ENCODE measurements at places on chromosomes 13 and 19.

- DNase-seq = no peak
Measured at GRCh38 chr13:43375797-43376465, 352.5 kb downstream of the DNAJC15 start.

DNA sequence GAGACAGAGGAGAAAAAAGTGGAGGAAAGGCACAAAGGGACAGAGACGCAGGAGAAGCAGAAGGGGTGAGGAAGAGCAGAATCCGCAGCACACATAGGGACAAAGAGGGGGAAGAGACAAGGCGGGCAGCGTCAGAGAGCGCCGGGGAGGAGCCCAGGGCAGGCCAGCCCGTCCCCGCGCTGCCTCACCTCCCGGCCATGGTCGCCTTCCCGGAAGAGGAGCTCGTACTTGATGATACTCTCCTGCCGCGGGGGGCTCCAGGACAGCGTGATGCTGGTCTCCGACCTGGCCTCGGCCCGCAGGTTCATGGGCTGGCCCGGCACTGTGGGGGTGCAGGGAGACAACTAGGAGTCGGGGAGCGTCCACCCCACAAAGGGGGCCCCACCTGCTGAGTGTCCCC lies 100.6 kb downstream of the PTPRS start:
- DNase-seq = no peak

- DNase-seq = no peak
Measured at GRCh38 chr13:28476919-28477708, 17.8 kb downstream of the FLT1 start.

GRCh38 chr19:46745521-46746280 lies at the start of gene FKRP:
TSS of gene FKRP (plus strand) at chr19:46746057. CDS start at chr19:46755451, 9,394 bp downstream.
- no peak for DNase-seq

DNA sequence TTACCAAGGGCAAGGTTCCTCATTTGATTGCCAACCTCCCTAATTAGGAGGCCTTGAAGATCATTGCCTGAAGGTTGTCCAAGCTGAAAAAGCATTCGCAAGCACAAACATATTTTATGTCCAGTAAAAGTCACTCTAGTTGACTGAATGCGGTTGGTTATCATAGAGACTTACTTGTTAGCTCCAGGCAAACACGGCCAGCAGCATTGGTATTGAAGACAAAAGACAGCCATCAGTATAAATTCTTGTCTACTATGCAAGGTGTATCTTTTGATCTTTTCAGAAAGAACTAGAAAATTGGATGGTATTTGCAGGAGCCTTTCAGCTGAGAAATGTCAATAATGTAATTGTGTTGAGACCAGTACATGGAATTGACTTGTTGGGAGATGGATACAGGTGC lies 129.9 kb downstream of the GPC6 start:
- DNase-seq = no peak

DNA sequence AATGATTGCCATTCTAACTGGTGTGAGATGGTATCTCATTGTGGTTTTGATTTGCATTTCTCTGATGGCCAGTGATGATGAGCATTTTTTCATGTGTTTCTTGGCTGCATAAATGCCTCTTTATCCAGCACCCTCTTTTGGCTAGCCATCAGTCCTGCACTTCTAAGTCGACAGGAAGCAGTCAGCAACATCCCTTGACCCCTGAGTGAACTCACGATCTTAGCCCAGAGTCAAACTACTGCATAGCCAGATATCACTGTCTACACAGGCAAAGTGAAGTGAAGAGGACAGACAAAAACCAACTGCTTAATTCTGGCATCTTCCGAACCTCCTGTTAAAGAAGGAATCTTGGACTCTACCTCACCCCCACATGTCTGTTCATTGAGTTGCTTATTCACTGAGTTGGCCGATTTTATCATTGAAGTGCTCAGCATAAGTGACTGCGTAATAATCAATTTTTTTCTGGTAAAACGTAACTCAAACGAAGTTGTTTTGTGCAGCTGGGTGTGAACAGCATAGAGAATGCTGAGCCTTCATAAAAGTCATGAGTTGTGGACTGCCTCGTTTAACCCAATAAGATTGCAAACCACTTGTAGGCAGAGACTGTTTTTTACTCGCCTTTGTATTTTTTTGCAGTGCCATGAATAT lies 304.2 kb downstream of the COG6 start:
- DNase-seq = no peak

DNA sequence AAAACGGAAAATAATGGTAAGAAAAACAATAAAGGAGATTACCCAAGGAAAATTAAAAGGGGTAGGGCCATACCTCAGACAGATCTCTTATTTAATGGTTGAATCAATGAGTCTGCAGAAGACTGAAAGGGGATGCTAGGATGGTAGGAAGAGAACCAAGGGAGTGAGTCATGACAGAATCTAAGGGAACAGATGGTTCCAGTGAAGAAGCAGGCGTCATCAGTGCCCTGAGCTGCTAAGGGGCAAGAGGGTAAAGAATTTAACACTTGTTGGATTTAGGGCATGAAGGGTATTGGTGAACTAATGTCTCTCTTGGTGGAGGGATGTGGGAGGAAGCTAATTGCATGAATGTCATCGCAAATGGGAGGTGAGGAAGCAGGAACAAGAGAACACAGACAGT lies 329.2 kb upstream of the TSHZ3 start:
- DNase-seq = no peak

GRCh38 chr13:39895254-39895653 lies 239.8 kb downstream of the COG6 start:
- no peak for DNase-seq

DNA sequence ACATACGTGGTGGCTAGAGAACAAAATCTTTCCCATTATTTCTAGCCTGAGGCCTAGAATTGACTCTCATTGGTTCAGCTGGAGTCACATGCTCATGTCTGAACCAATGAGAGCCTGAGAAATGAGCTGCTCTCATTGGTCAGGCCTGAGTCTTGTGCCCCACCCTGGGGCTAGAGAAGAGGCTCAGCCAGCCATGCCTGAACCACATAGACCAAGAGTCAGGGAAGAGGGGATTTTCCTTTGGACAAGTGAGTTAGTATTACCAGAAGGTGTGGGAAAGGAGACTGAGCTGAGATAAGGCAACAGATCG lies 6.9 kb downstream of the FXYD5 start:
- DNase-seq = no peak

DNA sequence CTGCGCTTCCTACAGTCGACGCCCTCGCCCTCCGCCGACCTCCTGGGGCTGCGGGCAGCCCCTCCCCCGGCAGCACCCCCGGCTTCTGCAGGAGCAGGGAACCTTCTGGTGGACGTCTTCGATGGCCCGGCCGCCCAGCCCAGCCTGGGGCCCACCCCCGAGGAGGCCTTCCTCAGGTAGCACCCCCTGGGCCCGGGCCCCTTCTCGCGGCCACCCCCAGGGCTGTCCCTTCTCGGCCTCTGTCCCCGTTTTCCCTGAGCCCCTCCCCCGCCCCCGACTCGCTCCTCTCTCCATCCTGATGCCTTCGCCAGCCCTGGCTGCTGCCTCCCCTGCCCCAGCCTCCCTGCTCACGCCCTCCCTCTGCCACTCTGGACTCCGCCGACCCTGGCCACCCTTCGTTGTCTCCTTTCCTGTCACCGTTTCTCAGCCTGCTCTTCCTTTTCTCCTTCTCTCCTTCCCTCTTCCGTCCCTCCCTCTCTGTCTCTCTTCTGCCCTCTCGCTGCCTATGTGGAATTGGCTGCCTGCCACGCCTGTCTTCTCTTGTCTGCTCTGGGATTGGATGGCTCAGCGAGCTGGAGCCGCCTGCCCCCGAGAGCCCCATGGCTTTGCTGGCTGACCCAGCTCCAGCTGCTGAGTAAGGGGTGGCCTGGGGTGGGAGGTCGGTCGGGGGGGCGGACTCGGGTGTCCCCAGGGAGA lies 11.0 kb downstream of the FUZ start:
- no peak for DNase-seq

DNA sequence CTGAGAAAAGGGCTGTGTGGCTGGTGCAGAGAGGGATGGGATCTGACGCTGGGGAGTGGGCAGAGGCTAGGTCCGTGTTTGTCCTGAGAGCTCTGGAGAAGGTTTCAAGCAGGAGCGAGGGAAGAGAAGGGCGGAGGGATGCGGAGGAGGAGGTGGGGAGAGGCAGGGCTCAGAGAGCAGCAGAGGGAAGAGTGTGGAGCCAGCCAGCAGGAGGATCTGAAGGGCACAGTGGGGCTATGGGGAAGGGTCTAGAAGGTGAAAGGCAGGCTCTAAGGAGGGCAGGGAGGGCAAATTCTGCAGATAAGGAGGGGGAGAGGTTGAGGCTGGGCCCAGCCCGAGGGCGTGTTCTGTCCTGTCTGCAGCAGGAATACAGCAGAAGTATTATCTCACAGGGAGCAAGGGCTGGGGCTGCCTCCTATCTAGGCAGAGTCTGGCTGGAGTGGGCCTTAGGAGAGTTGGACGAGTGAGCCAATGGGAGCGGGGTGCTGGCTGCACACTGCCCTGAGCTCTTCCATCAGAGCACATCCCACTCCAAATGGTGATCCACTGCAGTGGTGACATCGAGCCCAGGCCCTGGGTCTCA lies 6.1 kb downstream of the AP2A1 start:
- DNase-seq = no peak

DNA sequence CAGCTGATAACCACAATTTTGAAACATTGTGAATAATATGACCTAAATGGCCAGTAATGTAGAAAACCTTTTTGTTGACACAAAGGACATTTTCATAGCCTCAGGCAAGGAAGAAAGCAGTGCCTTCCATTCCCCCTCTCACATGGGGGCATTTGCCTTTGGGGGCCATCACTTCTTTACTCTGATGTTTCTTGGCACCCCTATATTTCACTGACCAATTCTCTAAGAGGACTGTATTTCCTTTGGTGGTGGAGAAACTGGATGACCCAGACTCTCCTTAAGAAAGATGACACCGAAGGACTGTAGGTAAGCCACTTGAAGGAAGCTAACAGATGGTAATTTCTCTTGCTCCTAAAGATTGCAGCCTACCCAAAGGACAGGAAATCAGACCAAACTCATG lies 254.6 kb downstream of the DCLK1 start:
- no peak for DNase-seq

- DNase-seq = no peak
Measured at GRCh38 chr13:110236831-110237261, 70.1 kb downstream of the COL4A1 start.

GRCh38 chr19:55376241-55376933 lies at the start of gene TMEM190:
TSS of gene TMEM190 (plus strand) at chr19:55376826. CDS start at chr19:55376854, 28 bp downstream.
- DNase-seq = no peak

- DNase-seq = no peak
Measured at GRCh38 chr19:6005321-6006069, 27.6 kb upstream of the RANBP3 start.

- DNase-seq = no peak
Measured at GRCh38 chr13:69704311-69704710, 403.3 kb upstream of the ATXN8OS start.

Data from activated CD8-positive, alpha-beta memory T cell treated with anti-CD3 and anti-CD28 coated beads for 4 hours (primary cell).